Muscle of leg (tissue), 16 donors: ENCODE measurements at places on chromosomes 12 and 14. TPM values are rescaled to one million over a fixed set of nuclear protein-coding genes. Genes with fewer than 3 reads are reported as not detected.

Gene CMTM5
- 1.1 TPM for total RNA-seq

DNA sequence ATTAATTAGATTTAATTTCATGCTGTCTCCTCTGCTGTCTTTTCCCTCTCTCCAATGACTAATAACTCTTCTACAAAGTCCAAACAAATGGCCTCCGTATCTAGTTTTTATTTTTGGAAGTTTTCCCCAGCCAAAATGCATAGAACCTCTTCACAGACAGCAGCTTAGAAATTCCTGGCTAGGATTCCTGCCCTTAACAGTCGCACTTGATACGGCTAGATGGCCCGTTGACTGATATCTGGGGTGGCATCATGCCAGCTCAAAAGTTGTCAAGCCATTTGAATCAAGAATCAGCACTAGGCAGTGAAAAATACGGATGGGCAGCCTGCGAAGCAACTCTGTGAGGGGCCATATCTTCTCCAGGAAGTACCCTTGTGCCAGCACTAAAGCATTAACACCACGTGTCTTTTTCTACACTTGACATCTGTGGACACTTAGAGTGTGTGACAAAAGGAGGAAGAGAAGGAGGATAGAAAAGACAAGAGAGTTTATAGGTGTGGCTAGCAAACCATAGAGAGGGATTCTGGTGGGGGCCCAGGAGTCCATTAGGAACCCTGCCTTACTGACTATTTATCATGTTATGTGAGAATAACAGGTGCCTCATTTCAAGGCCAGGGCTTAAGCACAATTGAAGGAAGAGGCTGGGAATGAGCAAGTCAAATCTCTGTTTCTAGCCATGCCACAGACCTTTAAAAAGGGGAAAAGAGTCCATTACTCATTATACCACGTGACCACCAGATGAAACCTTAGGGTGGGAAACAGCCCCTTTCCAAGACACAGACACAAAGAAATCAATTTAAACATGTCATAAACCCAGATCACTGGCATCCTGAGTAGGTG is 39.2 kb upstream of the KRR1 start:
- H3K27ac ChIP-seq, result peak overlapping the region; percentile 60
- H3K4me3 ChIP-seq, result no peak overlapping the region
- H3K36me3 ChIP-seq, result no peaks in the 10 kb centered on the region
- peak; percentile 72 for DNase-seq

DNA sequence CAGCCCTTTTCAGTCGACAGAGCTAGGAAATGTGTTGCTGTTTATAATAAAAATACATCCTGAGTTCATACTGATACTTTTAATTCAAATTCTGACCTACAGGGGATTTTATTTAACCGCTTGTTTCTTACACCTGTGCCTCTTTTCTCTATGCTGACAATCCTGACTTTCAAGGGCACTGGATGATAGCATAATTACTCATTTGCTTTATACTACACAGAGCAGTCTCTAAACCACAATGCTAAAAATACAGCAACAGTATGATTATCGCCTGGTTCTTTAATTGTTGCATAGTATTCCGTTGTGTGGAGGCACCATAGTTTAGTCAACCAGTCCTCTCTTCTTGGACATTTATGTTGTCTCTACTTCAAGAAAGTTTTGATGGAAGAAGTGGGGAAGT is 372.9 kb downstream of the DPF3 start:
- H3K4me1 ChIP-seq, result peaks cover 7% of the 10 kb centered on the region
- no peaks in the 10 kb centered on the region for H3K27me3 ChIP-seq
- H3K36me3 ChIP-seq, result no peaks in the 10 kb centered on the region

Gene IRAK3
- total RNA-seq, result 7.8 TPM

- H3K27me3 ChIP-seq, result no peaks in the 10 kb centered on the region
- H3K27ac ChIP-seq, result peak overlapping the region; percentile 89
- peak; percentile 76 for DNase-seq
- H3K4me1 ChIP-seq, result peaks cover 35% of the 10 kb centered on the region
- peak overlapping the region; percentile 5 for H3K4me3 ChIP-seq
Measured at GRCh38 chr12:27555361-27555760, 31.4 kb downstream of the PPFIBP1 start.

Gene NGB
- not detected for total RNA-seq

DNA sequence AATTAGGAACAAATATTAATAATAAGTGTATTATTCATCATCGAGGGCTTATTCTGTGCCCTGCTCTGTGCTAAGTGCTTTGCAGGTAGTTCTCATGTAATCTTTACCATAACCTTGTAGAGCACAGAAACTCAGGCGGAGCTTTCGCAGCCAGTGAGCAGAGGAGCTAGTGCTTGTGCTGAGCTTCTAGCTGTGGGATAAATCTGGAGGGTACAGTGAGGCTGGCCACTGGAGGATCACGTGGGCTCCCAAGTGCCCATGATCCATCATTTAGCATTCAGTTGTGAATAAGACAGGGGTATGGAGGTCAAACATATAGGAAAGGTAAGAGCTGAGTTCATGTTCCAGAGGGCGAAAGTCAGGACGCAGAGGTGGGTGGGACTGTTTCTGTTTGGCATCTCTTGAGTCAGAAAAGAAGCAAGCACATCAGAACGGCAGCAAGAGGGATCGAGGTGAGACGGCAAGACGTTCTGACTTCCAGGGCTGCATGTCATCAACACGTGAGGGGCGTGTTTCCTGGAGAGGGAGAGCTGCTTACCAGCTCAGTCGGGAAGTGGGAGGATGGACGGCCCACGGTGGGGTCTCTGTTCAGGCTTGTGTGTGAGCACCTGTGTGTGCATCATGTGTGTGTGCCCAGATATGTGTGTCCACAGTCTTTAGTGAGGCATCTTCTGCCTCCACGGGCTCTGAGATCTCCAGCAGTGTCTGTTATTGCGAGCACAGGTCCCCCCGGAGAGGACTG is 16.8 kb upstream of the KRT80 start:
- no peaks in the 10 kb centered on the region for H3K36me3 ChIP-seq
- peaks cover 25% of the 10 kb centered on the region for H3K27me3 ChIP-seq
- H3K27ac ChIP-seq, result no peak overlapping the region
- H3K4me3 ChIP-seq, result no peak overlapping the region
- peaks cover 45% of the 10 kb centered on the region for H3K4me1 ChIP-seq
- no peak for DNase-seq

Gene CISTR
- total RNA-seq, result not detected

Gene LEMD3
- 21.7 TPM for total RNA-seq

GRCh38 chr12:9758119-9758518 is 2.6 kb downstream of the CD69 start:
- H3K27ac ChIP-seq, result no peak overlapping the region
- H3K36me3 ChIP-seq, result no peaks in the 10 kb centered on the region
- no peaks in the 10 kb centered on the region for H3K27me3 ChIP-seq
- H3K4me1 ChIP-seq, result no peaks in the 10 kb centered on the region

DNA sequence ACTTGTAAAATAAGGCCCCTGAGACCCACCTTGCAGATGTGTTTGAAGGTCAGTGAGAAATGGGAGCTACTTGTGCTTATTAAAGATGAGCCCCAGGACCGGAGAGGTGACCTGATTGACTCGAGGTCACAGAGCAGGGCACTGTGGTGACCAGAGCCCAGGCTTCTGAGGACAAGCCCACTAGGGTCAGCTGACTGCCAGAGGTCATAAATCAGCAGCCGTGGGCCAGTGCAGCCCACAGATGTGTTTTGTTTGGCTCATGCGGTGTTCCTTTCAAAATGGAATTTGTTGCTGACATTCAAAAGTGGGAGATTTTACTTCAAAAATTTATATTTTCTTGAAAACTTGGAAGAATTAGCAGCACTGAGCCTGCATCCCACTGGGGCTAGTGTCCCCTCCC is 24.5 kb downstream of the JDP2 start:
- DNase-seq, result no peak
- no peaks in the 10 kb centered on the region for H3K27me3 ChIP-seq
- peaks cover 40% of the 10 kb centered on the region for H3K36me3 ChIP-seq
- H3K4me1 ChIP-seq, result peaks cover 82% of the 10 kb centered on the region
- no peak overlapping the region for H3K4me3 ChIP-seq
- H3K27ac ChIP-seq, result peak overlapping the region; percentile 78

Gene FGF23
- total RNA-seq, result 0.04 TPM

DNA sequence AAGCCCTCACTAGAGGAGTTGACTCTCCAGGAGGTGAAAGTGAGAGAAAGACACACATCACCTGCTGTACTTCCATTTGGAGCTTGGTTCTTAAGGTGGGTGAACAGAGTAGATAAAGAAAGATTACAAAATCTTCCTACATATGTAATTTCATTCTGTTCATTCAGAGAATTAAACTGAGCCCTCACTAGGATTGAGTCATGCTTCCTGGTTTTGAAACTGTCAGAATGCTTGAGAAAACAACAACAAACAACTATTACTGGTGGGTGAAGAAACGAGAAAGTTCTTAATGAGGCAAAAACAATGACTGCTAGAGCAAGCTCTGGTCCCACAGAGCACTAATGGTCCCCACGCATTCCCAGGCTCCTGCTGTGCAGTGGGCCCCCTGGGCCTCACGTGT is 841.7 kb downstream of the VRK1 start:
- peaks cover 3% of the 10 kb centered on the region for H3K27me3 ChIP-seq
- DNase-seq, result no peak
- no peak overlapping the region for H3K27ac ChIP-seq
- no peaks in the 10 kb centered on the region for H3K36me3 ChIP-seq
